ENCODE measurements at places on chromosomes 2 and 18.

DNA sequence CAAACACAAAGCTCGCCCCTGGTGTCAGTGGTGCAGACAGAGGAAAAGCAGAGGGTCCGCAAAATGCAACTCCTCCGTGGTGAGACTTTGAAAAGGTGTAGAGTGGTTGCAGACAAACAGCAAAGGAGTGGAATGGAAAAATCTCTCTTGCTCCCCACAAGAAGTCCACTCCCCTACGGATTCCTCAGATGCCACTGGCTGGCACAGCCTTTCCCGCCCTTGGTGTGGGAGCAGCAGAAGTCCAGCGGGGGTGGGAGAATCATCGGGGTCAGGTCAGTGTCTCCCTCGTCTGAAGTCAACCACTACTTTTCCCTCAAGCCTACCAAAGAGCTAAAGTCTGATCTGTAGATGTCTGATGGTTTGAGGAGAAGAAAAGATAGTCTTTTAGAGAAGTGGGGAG lies 22.3 kb upstream of the B3GNT7 start:
- DNase-seq = no peak

- no peak for DNase-seq
These were observed 344.3 kb upstream of the RAB12 start for GRCh38 chr18:8264861-8265411.

GRCh38 chr18:48788373-48788772 lies 162.4 kb downstream of the SMAD7 start:
- DNase-seq = no peak

DNA sequence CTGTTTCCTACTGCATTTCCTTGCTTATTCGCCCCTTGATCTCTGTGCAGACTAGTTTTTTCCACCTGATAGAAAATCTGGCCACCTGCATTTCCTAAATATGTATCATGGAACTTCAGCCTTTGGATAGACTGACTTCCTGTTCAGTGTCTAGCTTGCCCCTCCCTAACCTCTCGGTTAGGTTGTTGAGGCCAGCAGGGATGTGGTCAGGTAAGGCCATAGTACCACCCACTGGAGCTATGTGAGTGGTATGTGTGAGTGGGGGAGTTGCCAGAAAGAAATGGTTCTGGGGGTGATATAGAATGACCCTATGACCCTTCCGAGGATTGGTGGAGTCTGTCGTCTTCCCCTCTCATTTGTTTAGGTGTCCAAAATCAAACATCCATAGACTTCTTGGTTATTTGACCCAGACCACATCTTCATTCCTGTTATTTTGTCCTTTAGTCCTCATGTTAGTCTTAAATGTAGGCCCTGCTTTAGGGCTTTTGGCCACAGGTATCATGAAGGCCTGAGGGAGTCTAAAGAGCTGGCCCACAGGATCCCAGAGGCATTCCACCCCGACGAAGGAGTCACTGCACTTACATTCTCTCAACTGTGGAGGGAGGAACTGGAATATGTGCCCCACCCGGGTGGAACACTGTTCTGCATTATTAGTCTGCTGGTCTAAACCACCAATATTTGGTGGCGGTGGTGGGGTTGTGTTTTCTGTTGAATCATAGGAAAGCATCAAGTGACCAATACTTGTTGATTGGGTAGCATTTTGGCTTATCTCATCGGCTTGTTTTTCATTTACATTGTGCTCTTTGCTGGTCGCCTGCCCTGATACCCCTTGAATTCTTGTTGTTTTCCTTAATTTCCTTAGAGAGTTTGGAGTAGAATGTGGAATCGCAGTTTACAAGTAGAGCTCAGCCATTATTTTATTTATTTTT lies 21.9 kb downstream of the CAB39 start:
- no peak for DNase-seq

DNA sequence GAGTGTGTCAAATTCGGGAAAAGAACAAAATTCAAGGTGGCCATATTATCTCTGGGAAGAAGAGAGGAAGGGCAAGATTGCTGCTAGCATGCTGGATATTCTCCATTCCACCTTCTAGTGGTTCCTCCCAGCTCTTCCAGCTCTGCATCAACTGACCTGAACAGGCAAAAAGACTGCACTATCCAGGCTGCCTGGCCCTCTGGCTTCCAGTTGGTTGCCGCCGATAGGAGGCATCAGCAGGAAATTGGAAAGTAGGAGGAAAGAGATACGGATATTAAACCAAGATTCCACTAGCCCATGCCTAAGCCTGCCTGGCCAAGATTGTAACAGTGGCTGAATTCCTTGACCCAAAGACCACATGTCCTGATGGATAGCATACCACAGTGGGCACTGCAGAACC lies 1.7 kb upstream of the RTTN start:
- no peak for DNase-seq

- DNase-seq = no peak
These were observed 599.9 kb downstream of the RNF144A start for GRCh38 chr2:7517088-7517487.
